ENCODE measurements at places on chromosomes 3 and 15.

DNA sequence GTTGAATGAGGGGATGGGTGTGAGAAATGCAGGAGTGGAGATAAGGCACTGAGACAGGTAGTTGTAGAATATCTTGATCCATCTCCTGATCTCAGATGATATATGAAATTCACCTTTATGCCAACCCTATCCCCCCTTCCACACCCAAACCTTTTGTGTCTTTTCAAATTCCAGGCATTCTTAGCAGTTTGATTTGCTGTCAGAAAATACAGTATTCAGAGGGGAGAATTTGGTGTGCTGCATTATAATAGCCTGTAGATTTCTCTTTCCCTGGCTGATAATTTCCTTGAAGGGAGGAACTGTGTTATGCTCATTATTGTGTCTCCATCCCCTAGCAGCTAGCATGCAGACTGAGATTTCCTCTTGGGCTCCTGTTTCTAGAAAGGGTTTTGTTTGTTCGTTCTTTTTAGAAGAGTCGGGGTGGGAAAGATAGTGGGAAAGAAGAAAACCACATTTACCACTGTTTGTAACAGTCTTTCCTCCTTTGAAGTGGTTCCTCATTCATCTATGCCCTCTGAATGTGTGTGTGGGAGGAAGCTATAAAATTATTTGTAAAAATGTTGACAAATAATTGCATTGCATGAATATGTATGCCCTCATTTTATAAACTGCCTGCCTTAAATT, 373.4 kb downstream of the DIPK2A start:
- no peak overlapping the region for H3K27ac ChIP-seq
- H3K27me3 ChIP-seq, result peaks cover 2% of the 10 kb centered on the region
- peaks cover 5% of the 10 kb centered on the region for H3K4me1 ChIP-seq
- no peak for DNase-seq
- no peaks in the 10 kb centered on the region for H3K36me3 ChIP-seq
- no peak overlapping the region for H3K4me3 ChIP-seq

GRCh38 chr3:135930255-135930654, 35.3 kb upstream of the PPP2R3A start:
- no peaks in the 10 kb centered on the region for H3K36me3 ChIP-seq
- H3K4me3 ChIP-seq, result no peak overlapping the region
- DNase-seq, result no peak
- H3K27ac ChIP-seq, result no peak overlapping the region
- H3K4me1 ChIP-seq, result no peaks in the 10 kb centered on the region
- peaks cover 7% of the 10 kb centered on the region for H3K27me3 ChIP-seq

- no peak for DNase-seq
- no peak overlapping the region for H3K27ac ChIP-seq
- peaks cover 3% of the 10 kb centered on the region for H3K36me3 ChIP-seq
- H3K4me1 ChIP-seq, result peaks cover 7% of the 10 kb centered on the region
- no peak overlapping the region for H3K4me3 ChIP-seq
- H3K27me3 ChIP-seq, result no peaks in the 10 kb centered on the region
Observed at GRCh38 chr3:128709506-128710210, 16.3 kb upstream of the RAB7A start.

DNA sequence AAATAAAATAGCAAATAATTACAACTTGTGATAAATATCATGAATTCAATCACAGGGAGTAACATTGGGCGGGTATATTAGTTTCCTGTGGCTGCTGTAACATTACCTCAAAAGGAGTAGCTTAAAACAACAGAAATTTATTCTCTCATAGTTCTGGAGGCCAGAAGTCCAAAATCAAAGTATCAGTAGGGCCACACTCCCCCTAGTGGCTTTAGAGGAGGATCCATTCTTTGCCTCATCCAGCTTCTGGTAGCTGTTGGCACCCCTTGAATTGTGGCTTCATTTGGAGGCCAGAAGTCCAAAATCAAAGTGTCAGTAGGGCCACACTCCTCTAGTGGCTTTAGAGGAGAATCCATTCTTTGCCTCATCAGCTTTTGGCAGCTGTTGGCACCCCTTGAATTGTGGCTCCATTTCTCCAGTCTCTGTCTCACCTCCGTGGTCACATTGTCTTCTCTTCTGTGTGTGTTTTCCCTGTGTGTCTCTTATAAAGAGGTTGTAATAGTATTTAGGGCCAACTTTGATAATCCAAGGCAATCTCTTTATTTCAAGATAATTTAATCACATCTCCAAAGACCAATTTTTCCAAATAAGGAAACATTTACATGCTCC, 3.1 kb upstream of the CFAP20DC start:
- no peak for DNase-seq
- H3K27ac ChIP-seq, result no peak overlapping the region
- no peak overlapping the region for H3K4me3 ChIP-seq
- H3K4me1 ChIP-seq, result peaks cover 5% of the 10 kb centered on the region
- peaks cover 10% of the 10 kb centered on the region for H3K27me3 ChIP-seq

- H3K36me3 ChIP-seq, result peaks cover 4% of the 10 kb centered on the region
- no peaks in the 10 kb centered on the region for H3K27me3 ChIP-seq
- no peak for DNase-seq
- H3K27ac ChIP-seq, result no peak overlapping the region
- peaks cover 12% of the 10 kb centered on the region for H3K4me1 ChIP-seq
Observed at GRCh38 chr3:20197775-20198174, 11.8 kb upstream of the SGO1 start.

DNA sequence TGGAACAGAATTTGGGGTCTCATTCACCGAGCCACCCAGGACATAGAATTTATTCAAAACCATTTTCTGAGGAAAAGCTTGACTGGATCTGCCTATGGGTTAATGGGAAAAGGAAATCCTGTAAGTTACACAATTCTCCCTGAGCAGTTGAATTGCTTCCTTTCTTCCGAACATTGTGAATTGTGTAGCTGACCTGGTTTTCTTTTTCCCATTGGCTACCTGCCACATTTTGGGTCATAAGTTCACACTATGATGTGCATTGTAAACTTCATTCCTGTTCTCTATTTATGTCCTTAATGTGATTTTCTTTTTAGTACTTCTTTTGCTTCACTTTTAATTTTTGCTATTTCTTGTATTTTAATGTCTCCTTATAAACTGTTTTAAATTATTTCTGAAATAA, 386.0 kb upstream of the LRRC3B start:
- no peaks in the 10 kb centered on the region for H3K27me3 ChIP-seq
- H3K4me1 ChIP-seq, result no peaks in the 10 kb centered on the region
- DNase-seq, result no peak
- H3K36me3 ChIP-seq, result no peaks in the 10 kb centered on the region
- no peak overlapping the region for H3K4me3 ChIP-seq
- no peak overlapping the region for H3K27ac ChIP-seq

- peaks cover 53% of the 10 kb centered on the region for H3K4me1 ChIP-seq
- H3K4me3 ChIP-seq, result peak overlapping the region; percentile 84
- peak; percentile 50 for DNase-seq
- peaks cover 12% of the 10 kb centered on the region for H3K36me3 ChIP-seq
- no peaks in the 10 kb centered on the region for H3K27me3 ChIP-seq
- peak overlapping the region; percentile 95 for H3K27ac ChIP-seq
Observed at GRCh38 chr15:64895285-64896065, 16.2 kb upstream of the ANKDD1A start.

All from activated naive CD8-positive, alpha-beta T cell treated with anti-CD3 and anti-CD28 coated beads, Interleukin-2, amount 10 ng/mL, durations not matched to agents 7 days and 5 days (primary cell).